ENCODE measurements at places on chromosomes 4 and X.

GRCh38 chr4:37693030-37693429, 6.9 kb upstream of the RELL1 start:
- no peak overlapping the region for H3K4me3 ChIP-seq
- no peaks in the 10 kb centered on the region for H3K4me1 ChIP-seq
- no peaks in the 10 kb centered on the region for H3K36me3 ChIP-seq
- no peak for DNase-seq
- no peaks in the 10 kb centered on the region for H3K27me3 ChIP-seq
- H3K27ac ChIP-seq: no peak overlapping the region

DNA sequence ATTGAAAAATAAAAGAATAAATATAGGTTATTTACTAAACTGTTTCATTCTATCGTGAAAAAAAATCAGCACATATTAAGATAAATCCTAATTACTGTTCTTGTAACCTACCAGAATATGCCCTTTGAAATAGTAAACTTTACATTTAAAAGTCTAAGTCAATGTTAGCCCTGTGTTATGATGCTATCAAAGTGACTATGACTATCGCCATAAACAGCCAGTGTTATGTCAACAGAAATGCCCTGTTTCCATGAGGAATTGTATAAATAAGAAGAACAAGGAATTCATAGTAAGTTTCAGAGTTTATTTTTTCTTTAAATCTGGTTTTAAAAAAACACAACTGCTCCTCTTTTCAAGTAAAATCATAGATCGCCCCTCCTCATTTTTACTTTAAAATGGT, 11.4 kb downstream of the NR3C2 start:
- no peaks in the 10 kb centered on the region for H3K4me1 ChIP-seq
- DNase-seq: no peak
- no peaks in the 10 kb centered on the region for H3K36me3 ChIP-seq
- no peak overlapping the region for H3K27ac ChIP-seq

GRCh38 chrX:1673337-1673736, 58.5 kb downstream of the ASMT start:
- H3K4me1 ChIP-seq: no peaks in the 10 kb centered on the region
- H3K36me3 ChIP-seq: no peaks in the 10 kb centered on the region
- H3K27me3 ChIP-seq: no peaks in the 10 kb centered on the region

- H3K36me3 ChIP-seq: no peaks in the 10 kb centered on the region
- H3K4me1 ChIP-seq: no peaks in the 10 kb centered on the region
- no peaks in the 10 kb centered on the region for H3K27me3 ChIP-seq
- no peak overlapping the region for H3K27ac ChIP-seq
These were observed 66.0 kb downstream of the MAGEC1 start for GRCh38 chrX:141969706-141970105.

DNA sequence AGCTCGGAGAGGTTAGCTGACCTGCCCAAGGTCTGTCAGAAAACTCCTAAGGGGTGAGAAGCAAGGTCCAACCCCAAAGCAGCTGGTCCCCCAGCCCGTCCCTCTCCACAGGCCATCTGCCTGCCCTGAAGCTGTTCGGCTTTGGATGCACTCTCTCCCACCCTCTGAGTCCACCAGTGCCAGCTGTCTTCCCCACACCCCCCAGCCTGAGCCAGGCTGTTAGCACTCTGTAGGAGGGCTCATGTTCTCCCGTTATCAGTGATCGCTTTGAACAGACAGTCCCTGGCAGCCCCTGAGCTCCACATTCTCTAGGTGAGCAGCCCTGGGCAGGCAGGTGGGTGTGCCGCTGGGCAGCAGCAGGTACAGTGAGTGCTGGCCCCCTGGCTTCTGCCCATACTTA, 16.0 kb downstream of the ZNF185 start:
- no peak for DNase-seq
- no peak overlapping the region for H3K4me3 ChIP-seq
- no peaks in the 10 kb centered on the region for H3K27me3 ChIP-seq

DNA sequence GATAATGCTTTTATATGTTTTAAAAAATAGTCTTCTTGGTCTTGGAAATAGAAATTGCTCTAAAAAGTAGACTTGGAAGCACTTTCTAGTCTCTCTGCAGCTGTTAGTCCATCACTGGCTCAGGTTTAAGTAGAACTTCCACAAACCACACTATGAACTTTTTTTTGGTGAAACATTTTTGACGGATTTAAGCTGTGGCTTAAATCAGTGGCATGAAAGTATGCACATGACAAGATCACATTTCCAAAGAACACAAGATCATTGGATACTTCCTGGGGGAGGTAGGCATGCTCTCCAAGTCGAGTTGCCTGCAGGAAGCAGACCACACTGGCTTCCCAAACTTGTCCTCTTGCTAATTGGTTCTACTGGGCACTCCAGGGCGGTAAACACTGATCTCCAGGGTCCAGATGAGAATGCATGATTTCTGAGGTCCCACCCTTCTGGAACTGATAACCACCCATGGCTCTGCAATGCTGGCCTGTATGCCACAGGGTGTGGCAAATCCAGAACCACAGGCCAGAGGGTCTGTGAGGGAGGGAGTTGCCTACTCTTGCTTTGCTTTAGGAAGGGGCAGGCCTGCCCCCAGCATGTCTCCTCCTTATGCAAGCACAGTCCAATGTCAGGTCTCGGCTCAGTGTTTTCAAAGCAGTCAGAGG, 331.9 kb upstream of the SFRP2 start:
- DNase-seq: no peak
- H3K36me3 ChIP-seq: no peaks in the 10 kb centered on the region
- no peaks in the 10 kb centered on the region for H3K27me3 ChIP-seq
- no peak overlapping the region for H3K27ac ChIP-seq
- no peaks in the 10 kb centered on the region for H3K4me1 ChIP-seq

DNA sequence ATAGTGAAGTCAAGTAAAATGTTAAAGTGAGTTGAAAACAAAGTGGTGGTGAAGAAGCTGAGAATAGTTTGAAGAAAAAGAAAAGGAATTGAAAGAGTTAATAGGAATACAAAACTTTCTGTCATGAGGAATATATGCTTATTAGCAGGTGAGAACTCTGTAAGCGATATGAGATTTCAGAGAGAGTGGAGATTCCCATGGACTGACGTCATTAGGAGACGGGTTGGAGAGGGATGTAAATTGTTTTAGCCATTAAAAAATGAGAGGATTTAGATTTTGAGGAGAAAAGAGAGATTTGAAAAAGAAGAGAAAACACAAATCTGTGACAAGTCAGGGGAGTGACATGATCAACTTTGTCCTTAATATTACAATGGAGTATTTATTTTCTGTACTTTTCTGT, 11.7 kb downstream of the NDST4 start:
- H3K4me3 ChIP-seq: no peak overlapping the region
- DNase-seq: no peak
- H3K36me3 ChIP-seq: no peaks in the 10 kb centered on the region
- H3K27me3 ChIP-seq: no peaks in the 10 kb centered on the region
- no peak overlapping the region for H3K27ac ChIP-seq

DNA sequence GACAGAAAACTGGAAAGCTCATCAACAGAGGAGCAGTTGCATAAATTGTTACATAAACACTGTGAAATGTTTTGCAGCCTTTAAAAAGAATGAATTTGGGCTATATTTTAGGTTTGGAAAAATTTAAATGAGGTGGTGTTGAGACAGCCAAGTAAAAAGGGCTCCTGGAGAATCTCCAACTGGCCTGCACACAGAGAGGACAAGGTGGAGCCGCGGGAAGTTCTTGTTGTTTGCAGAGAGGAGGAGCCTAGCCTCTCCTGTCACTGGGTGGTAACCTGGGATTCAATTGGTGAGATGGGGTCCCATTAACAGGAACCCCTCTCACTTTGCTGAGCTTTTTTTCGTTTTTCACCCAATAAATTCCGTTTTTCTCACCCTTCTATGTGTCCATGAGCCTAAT, 13.4 kb downstream of the GIMD1 start:
- H3K27me3 ChIP-seq: no peaks in the 10 kb centered on the region
- no peaks in the 10 kb centered on the region for H3K4me1 ChIP-seq
- peak overlapping the region; percentile 30 for H3K4me3 ChIP-seq
- H3K27ac ChIP-seq: peak overlapping the region; percentile 52
- DNase-seq: peak; percentile 20
- H3K36me3 ChIP-seq: no peaks in the 10 kb centered on the region

GRCh38 chr4:153514001-153514526, 47.9 kb downstream of the TMEM131L start:
- no peak overlapping the region for H3K4me3 ChIP-seq
- H3K4me1 ChIP-seq: peaks cover 20% of the 10 kb centered on the region
- no peaks in the 10 kb centered on the region for H3K36me3 ChIP-seq
- peak overlapping the region; percentile 73 for H3K27ac ChIP-seq
- no peaks in the 10 kb centered on the region for H3K27me3 ChIP-seq

DNA sequence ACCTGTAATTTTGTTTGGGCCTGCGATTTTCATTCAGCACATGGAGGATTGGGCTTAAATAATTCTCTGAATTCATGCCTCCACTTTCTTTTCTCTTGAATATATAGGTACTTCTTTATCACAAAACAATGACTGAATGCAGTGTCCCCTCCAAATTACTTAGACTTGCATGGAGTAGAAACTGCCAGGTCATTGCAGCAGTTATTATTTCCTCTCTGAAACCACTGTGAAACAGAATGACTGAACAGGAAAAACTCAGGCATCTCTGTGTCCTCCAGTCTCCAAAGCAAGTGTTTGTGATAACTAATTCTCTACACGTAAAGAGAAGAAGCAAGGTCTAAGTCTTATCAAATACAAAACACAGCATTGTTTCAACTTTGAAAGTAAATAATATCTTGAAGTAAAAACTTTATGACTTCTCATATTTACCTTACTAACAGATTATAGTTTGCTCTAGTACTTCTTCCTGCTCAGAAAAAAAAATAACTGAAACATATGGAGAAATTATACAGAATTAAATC, 144.5 kb upstream of the DIAPH2 start:
- DNase-seq: no peak
- no peak overlapping the region for H3K27ac ChIP-seq
- no peaks in the 10 kb centered on the region for H3K27me3 ChIP-seq

DNA sequence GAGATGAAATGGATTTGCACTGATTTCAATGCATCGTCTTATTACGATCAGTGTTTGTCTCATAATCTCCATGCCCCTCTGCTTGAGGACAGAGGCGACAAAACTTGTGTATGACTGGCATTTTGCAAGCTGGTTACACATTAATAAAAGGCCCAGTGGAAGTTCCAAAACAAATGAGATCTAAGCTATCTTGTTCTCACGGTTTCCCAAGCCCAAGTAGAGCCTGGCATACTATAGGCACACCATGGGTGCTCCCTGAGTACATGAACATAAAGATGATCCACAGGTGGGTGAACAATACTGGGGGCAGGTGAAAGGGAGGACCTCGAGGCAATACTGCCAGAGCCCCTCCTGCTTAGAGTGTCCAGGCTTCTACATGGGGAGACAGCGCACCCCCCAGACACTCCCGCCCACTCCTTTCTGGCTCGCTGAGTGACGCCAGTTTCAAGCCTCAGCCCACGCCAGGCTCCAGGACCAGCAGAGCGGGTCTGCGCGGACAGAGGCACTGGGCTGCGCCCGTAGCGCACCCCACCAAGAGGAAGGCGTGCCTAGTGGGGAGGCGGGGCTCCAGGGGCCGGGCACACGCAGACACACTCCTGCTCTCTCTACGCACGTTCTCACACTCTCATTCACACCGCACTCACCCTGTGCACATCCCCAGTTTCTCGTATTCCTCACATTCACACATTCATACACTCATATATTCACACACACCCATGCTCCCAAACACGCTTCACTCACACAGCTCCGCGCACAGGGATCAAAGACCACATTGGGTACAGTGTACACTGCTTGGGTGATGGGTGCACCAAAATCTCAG, 8.9 kb upstream of the GSX2 start:
- no peak overlapping the region for H3K27ac ChIP-seq
- no peak for DNase-seq

GRCh38 chrX:15301924-15302323, 13.5 kb downstream of the ASB11 start:
- H3K36me3 ChIP-seq: no peaks in the 10 kb centered on the region
- H3K27me3 ChIP-seq: no peaks in the 10 kb centered on the region
- no peaks in the 10 kb centered on the region for H3K4me1 ChIP-seq
- no peak overlapping the region for H3K27ac ChIP-seq
- no peak overlapping the region for H3K4me3 ChIP-seq

- H3K27me3 ChIP-seq: no peaks in the 10 kb centered on the region
- H3K36me3 ChIP-seq: no peaks in the 10 kb centered on the region
- H3K27ac ChIP-seq: no peak overlapping the region
- no peak for DNase-seq
- no peak overlapping the region for H3K4me3 ChIP-seq
These were observed 103.5 kb upstream of the VEGFC start for GRCh38 chr4:176896211-176896610.

DNA sequence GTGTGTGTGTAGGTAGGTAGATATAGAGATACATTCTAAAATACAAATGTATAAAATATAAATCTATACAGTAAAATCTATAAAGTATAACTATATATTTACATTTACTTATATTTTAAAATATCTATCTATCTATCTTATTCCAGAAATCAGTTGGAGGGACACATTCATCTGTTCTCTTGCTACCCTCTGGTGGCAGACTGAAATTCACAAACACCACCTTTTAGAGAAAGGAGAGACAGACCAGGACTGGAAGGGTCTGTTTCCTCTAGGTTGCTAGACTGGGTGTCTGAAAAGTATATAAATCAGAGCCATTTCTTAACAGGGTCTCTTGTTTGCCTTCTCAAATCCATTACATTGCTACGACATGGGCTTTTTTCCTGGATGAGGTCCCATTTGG, 343.0 kb downstream of the OPHN1 start:
- H3K4me1 ChIP-seq: no peaks in the 10 kb centered on the region
- no peak overlapping the region for H3K4me3 ChIP-seq

GRCh38 chrX:68978255-68978654, 149.4 kb downstream of the EFNB1 start:
- no peak overlapping the region for H3K4me3 ChIP-seq
- H3K27ac ChIP-seq: no peak overlapping the region
- DNase-seq: no peak
- H3K27me3 ChIP-seq: no peaks in the 10 kb centered on the region

- H3K27me3 ChIP-seq: no peaks in the 10 kb centered on the region
- DNase-seq: no peak
- H3K4me3 ChIP-seq: no peak overlapping the region
- peaks cover 5% of the 10 kb centered on the region for H3K4me1 ChIP-seq
- H3K27ac ChIP-seq: no peak overlapping the region
These were observed 38.6 kb upstream of the CEP135 start for GRCh38 chr4:55910140-55910539.

GRCh38 chr4:138405466-138405891, 163.3 kb upstream of the SLC7A11 start:
- no peak for DNase-seq
- no peak overlapping the region for H3K27ac ChIP-seq
- H3K4me3 ChIP-seq: no peak overlapping the region
- H3K4me1 ChIP-seq: no peaks in the 10 kb centered on the region
- no peaks in the 10 kb centered on the region for H3K36me3 ChIP-seq

GRCh38 chr4:74933562-74934015, 673 bp downstream of the PARM1 start:
- H3K27ac ChIP-seq: peak overlapping the region; percentile 91
- peak; percentile 71 for DNase-seq
- peaks cover 3% of the 10 kb centered on the region for H3K4me1 ChIP-seq
- H3K36me3 ChIP-seq: no peaks in the 10 kb centered on the region
- H3K27me3 ChIP-seq: no peaks in the 10 kb centered on the region
- peak overlapping the region; percentile 78 for H3K4me3 ChIP-seq

GRCh38 chr4:174389439-174389838, 105.7 kb downstream of the CEP44 start:
- no peak for DNase-seq
- H3K4me3 ChIP-seq: no peak overlapping the region
- no peaks in the 10 kb centered on the region for H3K27me3 ChIP-seq
- H3K36me3 ChIP-seq: no peaks in the 10 kb centered on the region
- no peaks in the 10 kb centered on the region for H3K4me1 ChIP-seq
- no peak overlapping the region for H3K27ac ChIP-seq

GRCh38 chrX:64377753-64378152, 17.5 kb downstream of the MTMR8 start:
- H3K4me3 ChIP-seq: no peak overlapping the region
- no peaks in the 10 kb centered on the region for H3K36me3 ChIP-seq
- no peaks in the 10 kb centered on the region for H3K27me3 ChIP-seq
- no peak overlapping the region for H3K27ac ChIP-seq
- no peaks in the 10 kb centered on the region for H3K4me1 ChIP-seq
- DNase-seq: no peak
